ENCODE measurements at places on chromosomes 11 and 22.
A peak's percentile ranks its signal among the peaks of the same experiment; 100 is the strongest.

DNA sequence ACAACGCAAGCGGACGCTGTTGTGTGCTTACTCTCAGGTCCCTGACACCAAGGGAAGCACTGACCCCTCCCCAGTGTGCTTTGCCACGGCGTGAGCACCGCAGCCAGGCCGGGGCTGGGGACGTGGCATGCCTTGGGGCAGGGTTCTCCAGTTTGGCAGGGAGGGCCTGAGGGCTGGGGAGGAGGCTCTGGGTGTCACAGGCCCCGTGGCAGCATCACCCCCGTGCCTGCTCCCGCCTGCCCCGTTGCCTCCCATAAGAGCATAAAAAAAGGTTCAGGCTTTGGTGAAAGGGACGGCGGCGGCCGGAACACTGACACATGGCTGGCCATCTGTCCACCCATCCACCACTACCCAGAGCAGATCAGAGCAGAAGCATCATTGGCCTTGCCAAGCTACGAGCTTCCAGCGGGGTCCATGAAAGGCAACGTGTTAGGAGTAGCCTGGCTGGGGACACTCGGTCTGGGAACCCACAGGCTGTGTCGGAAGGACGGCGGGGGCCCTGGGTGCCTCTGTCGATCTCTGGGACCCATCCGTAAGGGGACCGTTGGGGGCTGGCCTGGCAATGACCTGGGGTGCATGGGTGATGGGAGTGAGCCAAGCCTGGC, 183.0 kb downstream of the IGLL1 start:
- DNase-seq = no peak

GRCh38 chr22:50544746-50545253, 899 bp upstream of the KLHDC7B start:
- no peak for DNase-seq

GRCh38 chr22:37088108-37088605, 21.4 kb downstream of the TMPRSS6 start:
- no peak for DNase-seq

GRCh38 chr11:69630017-69630416, 10.9 kb upstream of the CCND1 start:
- no peak for DNase-seq

DNA sequence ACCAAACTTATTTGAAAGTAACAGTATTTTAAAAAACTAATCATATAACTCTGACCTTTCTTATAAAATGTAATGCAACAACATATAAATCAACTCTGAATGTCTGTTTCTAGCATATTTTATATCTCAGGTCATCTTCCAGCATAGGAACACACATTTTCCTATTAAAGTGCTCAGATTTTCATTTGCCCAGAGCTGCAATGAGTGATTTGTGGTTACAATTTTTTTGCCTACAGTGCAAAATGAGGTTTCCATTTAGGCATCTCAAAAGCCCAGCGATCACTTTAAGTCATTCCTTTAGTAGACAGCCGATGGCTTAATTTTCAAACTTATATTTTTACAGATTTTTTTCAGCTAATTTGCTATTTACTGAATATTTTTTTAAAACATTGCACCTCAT, 1.0 kb downstream of the LYVE1 start:
- DNase-seq = no peak

- DNase-seq = no peak
Measured at GRCh38 chr11:12289667-12290476, 87.5 kb upstream of the PARVA start.

GRCh38 chr11:11871991-11872401, 30.2 kb downstream of the USP47 start:
- DNase-seq = no peak

- DNase-seq = no peak
Measured at GRCh38 chr11:2164861-2165555, 4.0 kb upstream of the INS start.

DNA sequence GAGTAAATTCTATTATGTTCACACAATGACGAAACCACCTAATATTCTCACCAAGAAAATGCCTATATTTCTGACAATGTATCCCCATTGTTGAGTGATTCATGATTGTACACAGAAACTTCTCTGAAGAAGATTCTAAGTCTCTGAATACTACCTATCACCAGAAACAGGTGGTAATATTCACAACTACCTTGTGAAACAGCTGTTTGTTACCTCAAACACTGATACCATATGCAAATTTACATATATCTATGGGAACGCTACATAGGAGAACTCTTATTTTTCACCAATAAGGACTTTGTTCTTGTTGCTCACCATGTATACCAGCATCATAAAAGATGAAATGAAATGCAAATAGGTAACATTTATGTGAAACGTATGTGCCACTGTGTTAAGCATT, 59.3 kb downstream of the PDGFD start:
- DNase-seq = no peak

DNA sequence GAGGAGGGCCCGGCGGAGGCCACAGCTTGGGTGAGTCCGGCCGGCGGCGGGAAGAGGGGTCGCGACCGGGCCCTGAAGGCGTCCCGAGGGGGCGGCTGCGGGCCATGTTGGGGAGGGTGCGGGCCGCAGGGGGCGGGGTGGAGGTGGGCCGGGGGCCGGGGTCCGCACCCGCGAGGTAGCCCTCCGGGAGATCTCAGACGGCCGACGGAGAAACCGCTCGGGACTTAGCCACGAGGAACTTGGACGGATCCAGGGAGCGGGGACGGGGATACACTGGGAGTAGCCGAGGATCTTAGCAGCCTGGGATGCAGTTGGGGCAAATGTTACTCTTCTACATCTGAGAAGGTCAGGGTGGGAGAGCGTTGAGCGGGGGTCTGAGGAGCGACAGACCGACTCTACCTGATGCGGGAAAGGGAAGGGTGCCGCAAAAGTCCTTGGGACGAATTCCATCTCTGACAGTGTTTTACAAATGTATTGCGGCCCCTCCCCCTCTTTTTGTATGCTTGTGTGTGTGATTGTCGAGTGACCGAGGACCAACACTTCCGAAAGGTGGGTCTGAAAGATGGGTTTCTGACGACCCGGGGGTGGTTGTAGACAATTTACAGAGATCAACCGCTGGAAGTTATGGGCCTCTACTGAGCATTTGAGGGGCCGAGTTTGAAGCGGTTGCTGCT, 658 bp downstream of the STIP1 start:
- peak; percentile 9 for DNase-seq

- DNase-seq = no peak
Measured at GRCh38 chr22:50192436-50193204, 6.9 kb downstream of the TRABD start.

- no peak for DNase-seq
Measured at GRCh38 chr11:9078113-9079086, 13.0 kb downstream of the SCUBE2 start.

DNA sequence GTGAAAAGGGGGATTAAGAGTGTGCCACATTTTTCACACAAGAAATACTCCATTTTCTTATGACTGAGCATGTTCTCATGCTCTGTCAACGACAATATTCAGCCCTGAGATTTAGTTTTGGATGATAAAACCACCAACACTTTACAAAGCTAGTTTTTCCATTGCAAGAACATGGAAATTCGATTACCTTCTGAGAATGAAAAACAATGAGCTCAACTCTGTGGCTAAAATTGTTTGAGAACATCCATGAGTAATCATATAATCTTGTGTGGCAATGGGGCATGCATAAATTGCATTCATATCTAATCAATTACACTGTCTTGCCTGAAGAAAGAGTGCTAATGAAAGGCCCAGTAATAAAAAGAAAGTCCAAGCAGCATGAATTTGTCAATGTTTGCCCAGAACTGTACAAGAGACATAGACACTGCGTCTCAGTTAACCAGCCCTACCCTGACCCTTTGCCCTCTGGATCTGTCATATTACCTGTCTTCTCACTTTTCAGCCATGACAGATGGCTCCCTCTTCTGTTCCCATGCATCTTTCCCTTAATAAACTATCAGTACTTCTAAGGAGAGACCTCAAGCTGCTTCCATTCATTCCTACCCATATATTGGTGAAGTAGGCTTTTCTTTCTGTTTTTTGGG, 253.4 kb downstream of the FAM76B start:
- no peak for DNase-seq

GRCh38 chr11:1401656-1402221, 12.0 kb downstream of the BRSK2 start:
- DNase-seq = no peak

DNA sequence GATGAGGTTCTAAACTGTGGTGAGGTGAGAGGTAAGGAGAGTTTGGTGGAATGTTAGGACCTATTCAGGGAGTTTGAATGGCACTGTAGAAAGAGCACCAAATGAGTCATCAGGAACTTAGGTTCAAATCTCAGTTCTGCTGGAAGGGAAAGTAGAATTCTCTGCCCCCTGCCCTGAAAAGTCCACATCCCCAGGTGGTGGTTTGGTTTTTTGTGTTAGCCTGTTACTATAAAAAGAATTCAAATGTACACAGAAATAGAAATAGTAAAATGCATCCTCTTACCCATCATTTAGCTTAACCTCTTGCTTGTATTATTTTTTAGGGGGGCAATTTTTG, 20.2 kb downstream of the PPFIBP2 start:
- DNase-seq = no peak

DNA sequence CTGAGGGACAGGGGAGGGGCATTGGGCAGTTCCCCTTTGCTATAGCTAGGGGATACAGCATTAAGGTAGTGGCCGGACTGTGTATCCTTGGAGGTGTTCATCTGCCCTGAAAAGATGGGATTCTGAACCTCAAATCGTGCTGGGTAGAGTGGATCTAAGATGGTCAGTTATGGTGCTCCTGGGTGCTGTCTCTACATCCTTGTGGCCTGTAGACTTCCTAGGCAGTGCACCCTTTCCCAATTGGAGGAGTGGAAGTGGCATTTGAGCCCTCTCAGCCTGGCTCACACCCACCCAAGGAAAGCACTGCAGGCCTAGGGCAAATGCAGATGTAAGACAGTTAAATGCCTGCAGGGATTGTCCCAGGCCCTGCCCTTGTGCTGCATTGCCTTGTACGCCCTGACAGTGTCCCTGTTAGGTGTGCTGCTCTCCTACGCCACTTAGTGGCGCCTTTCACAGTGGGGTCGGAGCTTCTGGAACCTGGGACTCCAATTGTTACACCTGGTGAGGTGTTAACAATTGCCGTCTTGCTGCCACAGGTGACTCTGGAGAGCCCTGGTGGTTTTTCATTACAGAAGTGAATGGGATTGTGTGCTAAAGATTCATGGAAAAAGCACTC, 35.0 kb downstream of the PPFIBP2 start:
- DNase-seq = peak; percentile 13

- no peak for DNase-seq
Measured at GRCh38 chr11:44728491-44728910, 1.7 kb downstream of the TSPAN18 start.

DNA sequence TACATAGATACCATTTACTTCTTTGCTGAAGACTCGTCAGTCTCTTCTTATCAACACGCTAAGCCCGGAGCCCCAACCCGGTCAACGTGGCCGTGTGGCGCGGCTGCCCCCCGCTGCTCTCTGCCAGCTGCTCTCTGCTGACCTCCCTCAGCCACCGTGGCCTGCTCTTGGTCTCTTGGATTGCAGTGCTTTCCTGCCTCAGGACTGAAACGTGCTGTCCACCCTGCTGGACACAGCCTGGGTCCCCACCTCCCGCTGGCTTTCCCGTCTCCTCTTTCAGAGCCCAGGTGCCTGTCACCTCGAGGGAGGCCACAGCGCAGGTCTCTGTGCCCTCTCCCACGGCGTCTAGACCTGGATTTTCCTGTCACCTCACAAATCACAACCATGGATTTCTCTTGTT, 388.1 kb upstream of the B3GAT1 start:
- no peak for DNase-seq

- no peak for DNase-seq
Measured at GRCh38 chr11:4465407-4465806, 16.3 kb downstream of the OR52K2 start.

GRCh38 chr11:57335343-57336110, at the start of gene SSRP1:
Gene SSRP1 (minus strand): TSS chr11:57335892. CDS start chr11:57335121, 771 bp downstream.
- peak; percentile 87 for DNase-seq

- no peak for DNase-seq
Measured at GRCh38 chr22:29998627-29999384, 81.5 kb upstream of the HORMAD2 start.

DNA sequence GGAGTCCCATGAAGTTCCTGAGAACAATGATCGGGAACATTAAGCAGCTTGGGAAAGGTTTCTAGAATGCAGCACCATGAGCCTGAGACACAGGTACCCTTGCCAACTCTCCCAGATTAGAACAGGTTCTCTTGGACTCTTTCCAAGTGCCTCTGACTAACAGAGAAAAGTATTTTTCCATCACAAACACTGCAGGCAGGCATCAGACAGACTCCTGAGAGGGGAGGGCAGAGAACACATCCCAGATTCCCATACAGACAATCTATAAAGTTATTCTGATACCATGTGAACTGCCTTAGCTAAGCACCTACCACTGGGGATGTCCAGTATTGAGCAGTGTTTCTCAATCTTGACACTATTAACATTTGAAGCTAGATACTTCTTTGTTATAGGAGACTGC, 27.3 kb downstream of the SERGEF start:
- DNase-seq = no peak

DNA sequence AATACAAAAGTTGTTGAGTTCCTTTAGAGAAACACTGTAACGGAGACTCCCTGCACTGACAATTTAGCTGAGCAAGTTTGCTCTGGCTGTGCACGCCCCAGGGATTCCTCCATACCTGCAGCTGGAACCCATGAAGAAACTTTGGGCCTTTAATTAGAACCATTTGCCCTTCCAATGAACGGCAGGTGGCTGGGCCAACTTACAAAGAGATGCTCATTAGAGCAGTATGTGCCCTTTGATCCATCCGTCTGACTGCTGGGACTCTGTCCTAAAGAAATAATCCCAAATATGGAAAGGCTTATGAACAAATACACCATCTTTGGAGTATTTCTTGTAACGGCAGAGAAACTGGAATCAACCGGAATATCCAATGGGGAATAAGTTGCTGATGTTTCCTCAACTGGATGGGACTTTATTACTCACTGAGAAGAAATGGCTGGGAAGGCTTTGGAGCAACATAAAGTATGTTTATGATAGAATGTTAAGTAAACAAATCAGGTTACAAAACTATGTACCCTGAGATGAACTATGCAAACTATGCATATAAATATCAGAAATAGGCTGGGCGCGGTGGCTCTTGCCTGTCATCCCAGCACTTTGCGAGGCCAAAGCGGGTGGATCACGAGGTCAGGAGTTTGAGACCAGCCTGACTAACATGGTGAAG, 24.4 kb upstream of the FBLN1 start:
- DNase-seq = no peak

GRCh38 chr11:118901494-118902335, 18.0 kb downstream of the CXCR5 start:
- DNase-seq = no peak

GRCh38 chr11:116696381-116696941, 76.3 kb downstream of the BUD13 start:
- DNase-seq = peak; percentile 47

Data from NCI-H510A treated with DMSO at 0.1 percent for 48 hours (cell line).